ENCODE measurements at places on chromosomes 7 and 10.

DNA sequence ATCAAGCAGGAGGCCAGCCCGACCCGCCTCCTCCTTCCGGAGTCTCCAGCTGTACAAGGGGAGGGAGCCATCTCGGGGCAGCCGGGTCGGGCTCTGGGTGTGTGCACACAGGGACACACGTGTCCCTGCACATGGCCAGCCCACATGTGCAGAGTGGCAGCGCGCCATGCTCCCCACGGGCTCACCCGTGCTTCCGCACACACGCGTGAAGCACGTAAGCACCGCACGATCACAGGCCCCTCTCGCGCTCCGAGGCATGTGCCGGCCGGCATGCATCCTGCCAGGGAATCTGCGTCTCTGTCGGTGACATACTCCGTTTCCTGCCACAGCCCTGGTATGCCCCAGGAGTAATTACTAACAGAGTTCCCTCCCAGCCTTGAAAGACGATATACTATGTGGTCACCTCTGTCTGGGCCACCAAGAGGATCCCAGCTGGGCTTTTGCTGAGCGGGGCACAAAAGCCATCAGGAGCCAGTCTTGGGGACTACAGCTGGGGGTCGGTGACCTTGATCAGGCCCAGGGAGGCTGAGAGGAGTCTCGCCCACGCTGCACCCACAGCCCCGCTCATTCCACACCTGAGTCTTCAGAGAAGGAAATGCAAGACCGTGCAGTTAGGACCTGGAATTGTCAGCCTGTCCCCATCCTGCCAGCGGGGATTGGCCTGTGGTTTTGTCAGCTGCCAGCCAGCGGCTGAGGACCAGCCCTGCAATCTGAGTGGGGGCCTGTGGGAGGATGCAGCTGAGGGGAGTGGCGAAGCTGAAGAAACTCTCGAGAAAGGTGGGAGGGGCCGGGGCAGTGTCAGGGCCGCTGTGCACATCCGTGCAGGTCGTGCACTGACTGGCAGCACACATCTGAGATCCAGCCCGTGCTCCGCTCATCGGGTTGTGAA lies 11.0 kb upstream of the LFNG start:
- peak; percentile 78 for DNase-seq

- DNase-seq: no peak
Observed at GRCh38 chr10:18438361-18439126, 212.8 kb downstream of the NSUN6 start.

DNA sequence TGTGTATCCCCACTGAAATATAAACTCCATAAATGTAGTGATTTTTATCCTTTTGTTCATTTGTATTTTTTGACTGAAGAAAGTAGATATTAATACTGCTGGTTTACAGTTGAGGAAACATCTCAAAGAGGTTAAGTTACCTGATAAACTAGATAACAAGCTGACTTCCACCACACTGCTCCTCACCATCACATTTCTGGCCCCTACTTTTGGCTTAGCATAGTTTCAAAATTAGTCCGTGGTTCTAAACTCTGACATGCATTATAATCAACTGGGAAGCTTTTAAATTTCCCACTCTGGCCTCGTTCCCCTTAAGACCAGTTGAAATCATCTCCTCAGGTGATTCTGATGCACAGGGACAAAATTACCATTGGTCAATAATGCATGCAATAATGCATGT lies 43.5 kb downstream of the ANKIB1 start:
- DNase-seq: no peak

DNA sequence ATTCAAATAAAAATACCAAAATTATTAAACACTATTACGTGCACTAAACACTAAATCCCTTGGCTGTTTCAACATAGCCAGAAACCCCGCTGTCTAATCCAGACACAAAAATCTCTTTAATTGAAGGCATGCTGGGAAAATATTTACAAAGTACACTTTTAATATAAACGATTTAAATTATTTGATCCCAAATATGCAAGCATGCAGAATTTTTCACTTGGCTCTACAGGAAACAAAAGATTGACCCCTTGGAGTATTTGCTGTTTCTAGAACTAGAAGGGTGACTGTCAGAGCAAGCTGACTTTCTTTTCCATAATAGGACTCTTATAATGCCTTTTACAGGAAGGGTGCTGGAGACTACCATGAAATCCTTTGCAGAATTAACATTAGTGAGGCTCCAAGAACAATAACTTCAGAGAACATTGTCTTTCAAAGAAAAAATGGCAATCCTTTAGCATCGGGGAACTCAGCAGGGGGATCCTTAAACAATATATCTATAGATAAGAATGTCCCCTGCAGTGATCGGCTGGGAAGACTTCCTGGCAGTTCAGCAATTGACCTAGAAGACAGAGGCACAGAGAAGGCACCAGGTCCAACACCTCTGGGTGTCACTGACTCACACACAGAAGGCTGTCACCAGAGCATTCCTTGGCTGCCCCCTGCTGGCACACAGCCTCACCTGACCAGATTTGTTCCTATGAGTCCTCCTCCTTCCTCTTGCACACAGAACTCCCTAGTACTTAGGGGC lies 55.8 kb upstream of the MRLN start:
- DNase-seq: peak; percentile 7

DNA sequence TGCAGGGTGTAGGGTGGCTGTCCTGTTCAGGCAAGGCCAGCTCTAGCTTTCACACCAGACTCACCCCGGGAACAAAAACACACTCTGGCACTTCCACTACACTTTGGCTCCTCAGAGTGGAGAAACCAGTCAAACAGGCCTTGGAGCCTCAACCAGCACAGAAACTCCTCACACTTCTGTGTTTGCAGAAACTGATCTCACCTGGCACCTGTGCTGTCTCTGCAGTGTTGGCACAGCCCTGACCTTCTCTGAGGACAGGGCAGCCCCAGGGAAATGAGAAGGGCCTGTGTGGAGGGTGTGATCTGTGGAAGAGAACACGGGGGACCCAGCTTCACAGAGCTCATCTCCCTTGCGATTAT lies 4.1 kb upstream of the CALML5 start:
- DNase-seq: no peak

- no peak for DNase-seq
Observed at GRCh38 chr7:31982962-31983361, 87.2 kb downstream of the PDE1C start.

- DNase-seq: no peak
Observed at GRCh38 chr7:143265017-143265693, 1.9 kb downstream of the GSTK1 start.

GRCh38 chr10:35336921-35337823 lies 863 bp downstream of the CCNY start:
- no peak for DNase-seq

GRCh38 chr10:104517946-104518345 lies 123.1 kb upstream of the SORCS3 start:
- no peak for DNase-seq

GRCh38 chr10:51000164-51000563 lies 74.1 kb upstream of the PRKG1 start:
- no peak for DNase-seq

- DNase-seq: no peak
Observed at GRCh38 chr7:114086537-114086913, 167.7 kb upstream of the PPP1R3A start.

GRCh38 chr10:74932648-74933047 lies 106.2 kb downstream of the KAT6B start:
- DNase-seq: no peak

DNA sequence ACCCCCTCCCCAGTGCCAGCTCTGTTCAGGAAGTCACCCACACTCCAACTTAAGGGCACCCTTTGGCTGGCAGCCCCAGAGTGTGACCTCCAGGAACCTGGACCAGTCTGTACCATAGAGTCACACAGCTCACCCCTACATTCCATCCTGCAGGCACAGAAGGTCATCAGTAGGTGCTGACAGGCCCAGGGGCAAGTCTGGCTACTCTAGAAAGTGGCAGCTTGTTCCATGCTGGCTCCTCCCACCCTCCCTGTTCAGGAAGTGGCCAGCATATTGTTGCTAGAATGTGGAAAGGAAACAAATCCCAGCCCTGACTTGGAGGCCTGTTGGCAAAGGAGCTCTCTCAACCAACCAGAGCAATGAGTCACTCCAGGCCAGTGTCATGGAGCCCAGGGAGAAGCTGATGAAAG lies 3.2 kb upstream of the NCOA4 start:
- DNase-seq: no peak

GRCh38 chr10:77699080-77699645 lies 61.6 kb upstream of the KCNMA1 start:
- DNase-seq: no peak

DNA sequence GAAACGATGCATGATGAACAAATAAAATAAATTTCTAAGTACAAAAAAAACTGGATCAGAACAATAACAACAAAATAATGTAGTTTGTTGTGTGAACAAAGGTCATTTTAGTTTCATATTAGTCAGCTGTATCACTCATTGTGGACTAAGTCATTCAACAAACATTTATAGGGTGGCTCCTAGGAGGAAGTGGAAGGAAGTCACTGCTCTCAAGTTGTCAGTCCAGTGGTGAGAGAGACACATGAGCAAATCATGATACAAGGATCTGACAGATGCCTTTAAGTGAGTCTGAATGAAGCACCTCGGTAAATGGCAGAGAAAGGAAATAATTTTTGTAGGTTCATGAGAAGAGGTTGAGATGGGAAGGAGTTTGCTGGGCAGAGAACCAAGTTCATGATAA lies 56.8 kb downstream of the EPDR1 start:
- no peak for DNase-seq

- no peak for DNase-seq
Observed at GRCh38 chr7:18590241-18590640, 94.7 kb downstream of the HDAC9 start.

DNA sequence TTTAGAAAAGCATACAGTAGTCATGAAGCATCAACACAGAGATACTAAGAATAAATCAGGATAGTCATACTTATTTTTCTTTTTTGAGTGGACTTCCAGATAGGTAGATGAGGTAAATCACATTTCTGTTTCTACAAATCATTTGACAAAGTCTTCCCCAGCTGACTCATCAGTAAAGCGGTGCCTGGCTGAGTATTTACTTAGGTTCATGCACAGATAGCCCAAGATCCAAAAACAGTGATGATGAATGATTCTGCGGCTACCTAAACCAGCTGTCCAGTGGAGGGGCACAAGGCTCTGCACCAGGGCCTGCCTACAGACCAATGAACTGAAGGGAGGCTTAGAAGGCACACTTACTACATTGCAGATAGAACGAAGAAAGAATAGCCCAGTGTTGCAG lies 113.1 kb downstream of the PARP12 start:
- no peak for DNase-seq

DNA sequence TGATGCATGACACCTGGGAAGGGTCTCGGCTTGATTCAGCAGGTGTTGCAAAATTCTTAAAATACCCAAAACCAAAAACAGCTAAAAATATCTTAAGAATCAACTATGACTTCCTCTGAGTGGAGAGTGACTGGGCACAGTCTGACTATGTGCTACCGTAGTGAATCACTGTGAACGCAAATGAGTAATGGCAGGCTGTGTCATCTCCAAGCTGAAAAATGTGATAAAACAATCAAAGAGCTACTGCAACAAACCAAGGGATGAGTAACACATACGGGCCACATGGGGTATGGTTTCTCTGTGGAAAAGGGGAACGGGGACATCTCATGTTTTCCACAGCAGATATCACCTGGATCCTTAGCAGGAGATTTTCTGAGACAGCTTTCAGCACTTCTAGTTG lies 127.5 kb downstream of the ABCA13 start:
- no peak for DNase-seq

- no peak for DNase-seq
Observed at GRCh38 chr7:49150486-49150885, 226.1 kb downstream of the CDC14C start.

GRCh38 chr10:102702742-102703141 lies 11.5 kb downstream of the ARL3 start:
- DNase-seq: no peak

DNA sequence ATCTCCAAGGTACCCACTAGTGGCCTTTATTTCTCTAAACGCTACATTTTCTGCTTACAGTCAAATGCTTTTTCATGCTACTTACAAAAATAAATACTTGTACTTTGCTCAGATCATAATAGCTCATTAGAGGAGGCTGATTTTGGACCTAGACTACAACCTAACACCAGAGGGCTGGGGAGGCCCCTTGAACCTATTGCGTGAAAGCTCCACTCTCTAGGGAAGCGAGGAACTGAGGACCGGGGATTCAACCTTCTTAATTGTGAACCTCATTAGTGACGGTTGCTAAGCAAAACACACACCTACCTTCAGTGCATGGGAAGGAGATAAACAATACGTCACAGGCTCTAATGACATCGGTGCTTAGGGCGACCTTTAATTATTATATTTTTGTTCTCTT lies 92.1 kb downstream of the EBF3 start:
- no peak for DNase-seq

DNA sequence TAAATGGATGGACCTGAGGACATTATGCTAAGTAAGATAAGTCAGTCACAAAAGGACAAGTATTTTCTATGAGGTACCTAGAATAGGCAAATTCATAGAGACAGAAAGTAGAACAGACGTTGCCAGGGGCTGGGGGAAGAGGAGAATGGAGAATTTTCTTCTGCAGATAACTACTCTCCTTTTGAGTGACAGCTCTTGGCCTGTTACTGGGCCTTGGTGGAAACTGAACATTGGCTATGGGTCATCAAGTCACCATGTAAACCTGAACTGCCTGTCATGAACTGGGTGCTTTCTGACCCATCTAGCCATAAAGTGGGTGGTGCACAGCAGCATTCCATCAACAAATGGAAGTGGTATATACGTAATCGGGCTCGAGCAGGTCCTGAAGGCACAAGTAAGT lies 29.3 kb upstream of the NFE2L3 start:
- no peak for DNase-seq

DNA sequence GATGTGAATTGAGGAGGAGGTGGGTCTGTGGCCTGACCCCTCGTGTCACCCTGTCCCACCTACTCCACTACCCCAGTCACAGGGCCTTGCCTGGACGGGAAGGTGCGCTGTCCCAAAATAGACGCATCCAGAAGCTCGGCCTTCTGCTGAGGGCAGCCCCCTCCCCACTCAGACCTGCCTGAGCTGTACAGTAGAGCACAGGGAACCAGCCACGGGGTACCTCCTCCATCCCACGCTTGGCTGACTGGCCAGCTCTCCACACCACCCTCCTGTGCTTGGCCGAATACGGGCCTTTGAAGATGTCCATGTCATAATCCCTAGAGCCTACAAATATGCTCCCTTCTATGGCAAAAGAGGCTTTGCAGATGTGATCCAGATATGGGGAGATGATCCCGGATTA lies 88.3 kb downstream of the CHST15 start:
- no peak for DNase-seq

DNA sequence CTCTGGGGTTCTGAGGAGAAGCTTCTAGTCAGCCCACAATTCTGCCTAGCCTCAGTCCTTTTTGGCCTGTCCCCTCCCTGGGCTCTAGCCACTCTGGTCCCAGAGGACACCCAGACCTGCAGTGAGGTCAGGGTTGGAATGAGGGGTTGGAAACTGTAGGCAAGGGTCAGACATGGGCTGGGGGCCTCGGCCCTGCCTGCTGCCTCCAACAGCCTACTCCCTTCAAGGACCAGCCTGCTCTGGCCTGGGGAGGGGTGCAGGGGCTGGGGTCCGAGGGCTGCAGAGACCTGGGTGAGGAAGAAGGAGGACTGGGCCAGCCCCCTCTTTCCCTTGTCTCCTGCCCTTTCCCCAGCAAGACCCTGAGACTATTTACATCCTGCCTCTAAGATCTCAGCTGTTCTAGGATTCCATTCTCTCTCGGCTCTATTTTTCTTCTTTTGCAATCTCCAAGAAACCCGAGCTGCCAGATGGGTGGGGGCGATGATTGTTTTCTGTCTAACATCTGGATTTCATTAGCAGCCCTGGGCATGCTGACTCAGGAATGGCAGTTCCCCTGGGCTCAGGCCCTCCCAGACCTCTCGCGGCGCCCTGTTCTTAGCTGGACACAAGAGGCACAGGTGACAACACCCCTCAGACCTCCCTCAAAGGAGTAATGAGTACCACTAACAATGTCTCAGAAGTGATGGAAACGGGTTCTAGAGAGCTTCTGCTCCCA lies 23.1 kb downstream of the ZCCHC24 start:
- no peak for DNase-seq

GRCh38 chr7:149735779-149736477 lies 37.5 kb downstream of the ZNF467 start:
- no peak for DNase-seq

Measured in GM12891 (cell line).